Activated naive CD8-positive, alpha-beta T cell treated with anti-CD3 and anti-CD28 coated beads for 36 hours (primary cell): ENCODE measurements at places on chromosomes 11 and 22. TPM values are rescaled to one million over a fixed set of nuclear protein-coding genes. Genes with fewer than 3 reads are reported as not detected.

- peaks cover 6% of the 10 kb centered on the region for H3K27me3 ChIP-seq
- H3K4me3 ChIP-seq: no peak overlapping the region
- H3K4me1 ChIP-seq: no peaks in the 10 kb centered on the region
- H3K36me3 ChIP-seq: no peaks in the 10 kb centered on the region
Observed at GRCh38 chr11:119652907-119653659, 75.9 kb downstream of the NECTIN1 start.

- no peaks in the 10 kb centered on the region for H3K27me3 ChIP-seq
- H3K4me3 ChIP-seq: no peak overlapping the region
- no peaks in the 10 kb centered on the region for H3K36me3 ChIP-seq
- H3K27ac ChIP-seq: no peak overlapping the region
- no peaks in the 10 kb centered on the region for H3K4me1 ChIP-seq
Observed at GRCh38 chr11:22130462-22131053, 62.3 kb upstream of the ANO5 start.

The RASSF10 gene
- total RNA-seq: not detected

The MS4A15 gene
- total RNA-seq: not detected

The MPST gene
- total RNA-seq: 5.5 TPM
